ENCODE measurements at places on chromosomes 5 and 9.

GRCh38 chr5:112669328-112669963, 68.2 kb upstream of the APC start:
- no peak for DNase-seq

GRCh38 chr9:14500705-14501104, 186.8 kb upstream of the NFIB start:
- DNase-seq = no peak

DNA sequence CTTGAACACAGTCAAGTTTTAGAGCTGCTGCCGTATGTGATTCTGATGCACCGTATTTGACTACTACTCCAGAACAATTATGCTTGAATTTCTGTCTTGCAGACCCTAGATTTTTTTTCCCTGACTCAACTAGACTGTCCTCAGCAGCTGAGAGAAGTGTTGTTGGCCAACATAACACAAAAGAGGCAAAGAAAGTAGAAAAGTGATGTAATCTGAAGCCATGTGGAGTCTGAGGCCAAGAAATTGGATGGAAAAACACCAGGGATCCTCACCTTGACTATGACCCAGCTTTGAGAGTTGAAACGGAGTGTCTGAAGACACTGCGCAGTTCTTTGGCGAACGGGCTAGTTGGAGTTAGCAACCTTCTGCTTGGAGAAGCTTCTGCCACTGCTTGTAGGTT, 36.3 kb upstream of the FGF1 start:
- no peak for DNase-seq

DNA sequence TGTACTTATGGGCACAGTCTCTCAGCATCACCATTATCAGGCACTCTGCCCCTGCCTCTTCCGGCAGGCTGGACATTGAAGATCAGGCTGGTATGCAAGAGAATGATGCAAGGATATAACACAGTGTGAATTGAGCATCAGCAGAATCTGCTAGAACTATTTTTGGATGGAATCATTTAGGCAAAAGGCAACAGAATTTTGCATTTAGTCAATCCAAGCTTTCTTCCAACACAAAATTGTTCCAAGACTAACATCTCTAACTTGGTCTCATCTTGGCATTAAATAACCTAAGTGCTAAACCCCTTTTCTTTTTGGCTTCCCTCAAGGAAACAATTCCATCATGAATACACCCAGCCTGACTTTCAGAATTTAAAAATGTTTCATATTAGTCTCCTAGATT, 339.9 kb downstream of the PRELID2 start:
- no peak for DNase-seq

DNA sequence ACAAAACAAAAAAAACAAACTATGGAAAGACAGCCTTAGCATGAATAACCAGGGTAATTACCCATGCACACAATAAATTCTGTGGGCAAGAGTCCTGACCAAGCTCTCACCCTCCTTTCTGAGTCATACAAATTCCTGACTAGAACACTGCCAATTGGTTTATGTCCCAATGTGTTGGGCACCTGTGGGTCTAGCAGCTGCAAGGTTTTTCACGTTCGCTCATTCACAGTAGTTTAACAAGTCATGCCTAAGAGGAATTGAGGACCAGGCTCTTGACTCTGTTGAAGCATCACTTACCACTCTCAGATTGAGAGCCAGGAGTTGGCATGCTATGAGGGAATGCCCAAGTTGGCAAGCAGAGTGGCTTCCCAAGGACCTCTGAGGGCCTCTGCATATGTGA, 205.5 kb upstream of the SLC24A2 start:
- no peak for DNase-seq

DNA sequence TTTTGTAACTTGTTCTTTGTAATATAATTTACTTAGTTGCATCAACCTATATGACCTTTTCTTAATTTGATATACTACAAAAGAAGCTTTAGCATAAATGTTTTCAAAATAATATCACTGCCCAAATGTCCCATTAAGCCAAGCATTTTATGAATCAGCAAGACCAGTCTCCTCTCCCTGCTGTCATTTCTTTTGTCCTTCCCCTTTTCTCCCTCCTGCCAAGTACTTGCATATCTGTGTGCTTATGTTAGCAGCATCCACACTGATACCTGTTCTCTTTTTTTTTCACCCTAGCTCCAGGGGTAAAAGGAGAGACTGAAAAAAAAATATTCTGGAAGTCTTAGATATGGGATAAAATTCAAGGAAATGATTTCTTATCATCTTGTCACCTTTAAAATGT, 69.7 kb downstream of the ZSWIM6 start:
- DNase-seq = no peak

DNA sequence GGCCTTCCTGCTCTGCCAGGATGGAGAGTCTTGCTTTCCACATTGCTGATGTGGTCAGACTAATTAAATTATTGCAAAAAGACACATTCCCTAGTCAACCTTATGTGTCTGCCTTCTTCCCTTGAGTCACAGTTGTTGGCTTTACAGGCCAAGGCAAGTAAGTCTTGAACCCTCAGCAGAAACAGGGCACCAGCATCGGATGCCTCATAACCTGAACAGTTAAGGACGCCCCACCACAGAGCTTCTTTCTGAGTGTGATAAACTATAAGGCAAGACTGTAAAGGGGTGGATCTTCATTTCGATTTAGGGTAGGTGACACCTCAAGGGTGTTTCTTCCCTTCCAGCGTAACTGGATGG, 670 bp upstream of the KIF2A start:
- DNase-seq = peak; percentile 56

DNA sequence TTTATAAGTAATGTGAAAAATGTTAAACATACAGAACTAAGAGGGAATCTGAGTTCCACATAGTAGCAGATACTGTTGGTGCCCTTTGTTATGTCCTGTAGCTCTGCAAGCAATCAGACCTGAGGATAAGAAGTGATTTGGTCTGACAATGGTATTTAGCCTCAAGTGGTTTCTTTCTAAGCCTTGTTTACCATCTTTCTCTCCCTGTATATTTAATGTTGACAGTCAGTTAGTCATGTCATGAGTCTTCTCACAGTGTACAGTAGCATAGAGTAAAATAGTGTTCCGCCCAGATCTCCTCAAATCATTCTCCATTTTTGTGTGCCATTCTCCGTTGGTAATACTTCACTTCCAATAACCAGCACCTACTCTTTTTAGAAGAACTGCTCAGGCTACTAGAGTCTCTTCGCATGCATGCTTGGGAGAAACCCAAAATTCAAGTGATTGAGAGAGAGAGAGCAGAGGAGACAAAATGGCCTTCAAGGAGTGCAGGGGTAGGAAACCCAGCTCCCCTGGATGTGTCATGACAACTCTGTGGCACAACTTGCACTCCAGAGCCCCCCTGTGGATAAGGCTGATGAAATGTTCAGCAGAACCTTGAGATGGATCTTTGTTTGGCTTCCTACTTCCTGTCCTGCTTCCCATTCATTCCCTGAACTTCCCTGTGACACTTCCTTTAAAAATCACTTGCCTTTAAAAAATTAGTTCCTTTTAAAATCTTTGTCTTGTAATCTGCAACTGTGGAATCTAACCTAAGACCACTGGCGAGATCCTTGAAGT, 129.2 kb upstream of the FST start:
- no peak for DNase-seq
